ENCODE measurements at places on chromosomes 7 and 10.

DNA sequence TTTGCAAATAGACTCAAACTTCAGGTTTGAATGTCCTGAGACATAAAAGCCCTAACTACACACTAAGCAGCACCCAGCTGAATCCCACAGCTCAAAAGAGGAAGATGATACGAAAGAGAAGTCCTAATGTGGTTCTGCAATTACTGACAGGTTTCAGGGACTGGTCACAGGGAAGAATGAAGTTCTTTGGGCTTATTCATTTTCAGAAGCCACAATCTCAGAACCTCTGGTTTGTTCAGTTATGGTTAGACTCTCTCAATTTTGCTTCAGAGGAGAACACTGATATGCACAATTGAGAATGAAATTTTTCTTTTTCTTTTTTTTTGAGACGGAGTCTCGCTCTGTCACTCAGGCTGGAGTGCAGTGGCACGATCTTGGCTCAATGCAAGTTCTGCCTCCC, 94.6 kb upstream of the FAM180A start:
- no peaks in the 10 kb centered on the region for H3K4me1 ChIP-seq
- no peaks in the 10 kb centered on the region for H3K36me3 ChIP-seq
- no peak overlapping the region for H3K4me3 ChIP-seq
- no peak for DNase-seq
- H3K27me3 ChIP-seq, result no peaks in the 10 kb centered on the region

- no peaks in the 10 kb centered on the region for H3K27me3 ChIP-seq
- no peak for DNase-seq
- H3K27ac ChIP-seq, result no peak overlapping the region
These were observed 16.3 kb downstream of the ELMO1 start for GRCh38 chr7:37432281-37432920.

DNA sequence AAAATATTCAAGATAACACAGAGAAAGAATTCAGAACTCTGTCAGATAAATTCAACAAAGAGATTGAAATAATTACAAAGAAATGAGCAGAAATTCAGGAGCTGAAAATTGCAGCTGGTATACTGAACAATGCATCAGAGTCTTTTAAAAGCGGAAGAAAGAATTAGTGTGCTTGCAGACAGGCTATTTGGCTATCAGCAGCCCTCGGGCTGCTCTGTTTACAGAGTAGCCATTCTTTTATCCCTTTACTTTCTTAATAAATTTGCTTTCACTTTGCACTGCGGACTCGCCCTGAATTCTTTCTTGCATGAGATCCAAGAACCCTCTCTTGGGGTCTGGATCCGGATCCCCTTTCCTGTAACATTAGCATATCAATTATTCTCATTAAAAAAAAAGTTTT, 1040.0 kb downstream of the SORCS3 start:
- no peaks in the 10 kb centered on the region for H3K4me1 ChIP-seq
- H3K36me3 ChIP-seq, result no peaks in the 10 kb centered on the region
- no peak overlapping the region for H3K4me3 ChIP-seq
- H3K27ac ChIP-seq, result no peak overlapping the region

DNA sequence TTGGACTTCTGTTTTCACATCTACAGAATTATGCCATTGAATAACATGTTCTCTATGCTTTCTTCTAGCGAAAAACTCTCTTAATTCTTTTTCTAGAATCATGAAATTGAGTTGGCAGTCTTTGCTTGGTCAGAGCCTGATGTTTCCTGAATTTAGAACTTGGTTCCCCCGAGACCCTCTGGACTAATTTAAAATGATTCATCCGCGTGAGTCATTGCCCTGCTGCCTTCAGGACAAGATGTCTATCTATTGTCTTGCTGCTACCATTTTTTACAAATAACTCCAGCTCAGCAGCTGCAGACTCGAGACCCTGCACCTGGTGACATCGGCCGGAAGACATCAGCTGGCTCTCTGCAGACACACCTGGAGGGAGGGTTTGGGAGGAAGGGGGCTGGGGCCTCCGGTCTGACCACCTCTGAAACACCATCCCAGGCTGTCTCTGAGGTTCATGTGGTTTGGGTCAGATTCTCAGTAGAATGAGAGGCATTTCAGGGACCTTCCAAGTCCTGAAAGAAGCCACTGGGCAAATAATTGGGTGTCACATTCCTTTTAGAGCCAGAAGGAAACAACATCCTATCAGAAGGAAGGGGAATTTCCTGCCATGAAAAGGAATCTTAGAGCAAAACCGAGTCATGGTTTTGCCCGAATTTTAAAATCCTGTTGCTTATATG, 20.9 kb upstream of the KLF6 start:
- no peaks in the 10 kb centered on the region for H3K36me3 ChIP-seq
- no peaks in the 10 kb centered on the region for H3K27me3 ChIP-seq

GRCh38 chr7:2201686-2202360, 30.9 kb downstream of the MAD1L1 start:
- H3K4me3 ChIP-seq, result no peak overlapping the region
- peaks cover 7% of the 10 kb centered on the region for H3K4me1 ChIP-seq
- peaks cover 46% of the 10 kb centered on the region for H3K36me3 ChIP-seq
- peak; percentile 54 for DNase-seq
- H3K27me3 ChIP-seq, result no peaks in the 10 kb centered on the region
- no peak overlapping the region for H3K27ac ChIP-seq

DNA sequence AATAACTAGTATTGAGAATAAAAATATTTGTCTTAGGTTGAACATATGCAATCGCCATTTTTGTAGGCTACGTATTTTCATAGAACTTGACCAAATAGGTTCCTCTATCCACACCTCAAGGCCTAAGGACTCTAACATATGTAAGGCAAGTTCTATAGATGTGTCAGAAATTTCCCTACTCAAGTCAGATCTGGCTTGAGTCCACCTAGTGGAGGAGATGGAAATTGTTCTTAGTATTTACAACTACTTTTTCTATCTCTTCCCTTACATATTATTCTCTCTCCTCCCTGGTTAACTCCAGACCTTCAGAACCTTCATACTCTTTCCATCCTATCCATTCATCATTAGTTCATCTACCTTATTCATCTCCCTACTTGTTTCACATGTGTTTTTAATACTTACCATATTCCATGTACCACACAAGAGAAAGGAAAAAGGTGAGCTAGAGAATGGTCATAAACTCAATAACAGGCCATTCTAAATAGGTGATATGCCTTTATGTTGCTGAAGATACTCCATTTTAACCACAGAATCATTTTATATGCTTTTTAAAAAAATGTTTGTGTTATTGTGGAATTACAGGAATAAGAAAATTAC, 174.5 kb upstream of the HDAC9 start:
- no peaks in the 10 kb centered on the region for H3K27me3 ChIP-seq
- no peak overlapping the region for H3K4me3 ChIP-seq
- no peaks in the 10 kb centered on the region for H3K36me3 ChIP-seq
- no peak for DNase-seq
- no peaks in the 10 kb centered on the region for H3K4me1 ChIP-seq

GRCh38 chr7:46257761-46258448, 336.8 kb upstream of the IGFBP3 start:
- no peaks in the 10 kb centered on the region for H3K27me3 ChIP-seq
- no peak overlapping the region for H3K4me3 ChIP-seq
- DNase-seq, result no peak
- no peaks in the 10 kb centered on the region for H3K4me1 ChIP-seq
- no peak overlapping the region for H3K27ac ChIP-seq

- H3K36me3 ChIP-seq, result no peaks in the 10 kb centered on the region
- H3K4me3 ChIP-seq, result no peak overlapping the region
- no peak overlapping the region for H3K27ac ChIP-seq
- no peak for DNase-seq
These were observed 7.2 kb downstream of the RBM20 start for GRCh38 chr10:110651044-110651958.

DNA sequence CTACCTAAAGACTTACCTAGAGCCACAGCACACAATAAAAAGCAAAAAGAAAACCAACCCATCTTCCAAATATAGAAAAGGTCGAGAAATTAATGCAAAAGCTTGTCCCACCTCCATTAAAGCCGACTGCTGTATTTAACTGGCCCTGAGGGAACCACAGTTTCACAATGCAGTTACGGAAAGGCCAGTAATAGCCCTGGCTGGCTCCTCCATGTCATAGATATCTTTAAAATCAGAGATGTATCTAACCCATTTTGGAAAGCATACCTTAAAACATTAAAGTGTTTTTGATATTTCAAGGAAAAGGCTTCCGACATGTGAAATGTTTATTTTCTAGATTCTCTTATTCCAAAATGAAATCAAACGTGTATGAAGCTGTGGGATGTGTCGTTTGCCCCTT, 23.0 kb downstream of the HDAC9 start:
- H3K27ac ChIP-seq, result no peak overlapping the region
- no peaks in the 10 kb centered on the region for H3K36me3 ChIP-seq
- no peak for DNase-seq
- H3K27me3 ChIP-seq, result no peaks in the 10 kb centered on the region

- no peak overlapping the region for H3K27ac ChIP-seq
- H3K4me3 ChIP-seq, result no peak overlapping the region
These were observed 448.5 kb upstream of the ANKRD30A start for GRCh38 chr10:36676756-36677430.

DNA sequence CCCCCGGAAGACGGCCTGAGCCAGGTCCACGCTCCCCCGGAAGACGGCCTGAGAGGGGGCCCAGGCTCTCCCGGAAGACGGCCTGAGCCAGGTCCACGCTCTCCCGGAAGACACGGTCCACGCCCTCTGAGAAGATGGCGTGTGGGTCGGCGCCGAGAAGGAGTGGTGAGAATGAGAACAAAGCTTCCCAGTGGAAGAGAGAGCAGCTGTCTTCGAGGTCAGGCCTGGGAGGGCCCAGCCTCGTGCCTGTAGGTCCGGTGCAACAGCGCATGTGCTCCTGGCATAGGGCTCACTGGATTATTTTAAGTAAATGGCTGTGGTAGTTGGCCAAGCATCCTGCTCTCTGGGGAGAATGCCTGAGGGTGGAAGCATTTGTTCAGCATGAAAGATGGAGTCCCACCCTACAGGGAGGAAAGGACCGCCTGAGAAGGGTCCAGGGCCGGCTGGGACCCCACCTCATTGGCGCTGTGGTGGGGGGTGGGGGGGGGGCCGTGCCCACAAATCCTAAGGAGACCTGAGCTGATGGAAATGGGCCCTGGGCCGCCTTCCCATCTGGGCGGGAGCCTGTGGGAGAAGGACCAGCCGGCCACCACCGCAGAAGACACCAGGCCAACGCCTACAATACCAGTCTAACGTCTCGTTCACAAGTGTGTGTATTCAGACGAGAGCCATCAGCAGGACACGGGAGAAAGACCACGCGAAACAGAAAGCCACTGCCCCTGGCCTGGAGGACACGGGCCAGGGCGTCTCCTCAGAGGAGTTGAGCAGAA, 210.0 kb downstream of the WDR37 start:
- peak; percentile 55 for DNase-seq
- no peak overlapping the region for H3K4me3 ChIP-seq
- H3K27me3 ChIP-seq, result no peaks in the 10 kb centered on the region
- H3K36me3 ChIP-seq, result no peaks in the 10 kb centered on the region
- no peak overlapping the region for H3K27ac ChIP-seq

GRCh38 chr7:99452541-99452940, 13.4 kb downstream of the ATP5MF start:
- no peaks in the 10 kb centered on the region for H3K27me3 ChIP-seq
- no peaks in the 10 kb centered on the region for H3K4me1 ChIP-seq
- DNase-seq, result no peak
- peaks cover 98% of the 10 kb centered on the region for H3K36me3 ChIP-seq

- DNase-seq, result no peak
- no peak overlapping the region for H3K4me3 ChIP-seq
- H3K27ac ChIP-seq, result no peak overlapping the region
These were observed 29.7 kb upstream of the GPR146 start for GRCh38 chr7:1014681-1015080.

GRCh38 chr10:87635498-87636312, 24.0 kb upstream of the PAPSS2 start:
- H3K36me3 ChIP-seq, result no peaks in the 10 kb centered on the region
- no peaks in the 10 kb centered on the region for H3K27me3 ChIP-seq
- no peak overlapping the region for H3K4me3 ChIP-seq
- H3K4me1 ChIP-seq, result no peaks in the 10 kb centered on the region
